ENCODE measurements at places on chromosomes 13 and 19.

- no peak for DNase-seq
These were observed 466.6 kb downstream of the SLITRK6 start for GRCh38 chr13:85332615-85333014.

DNA sequence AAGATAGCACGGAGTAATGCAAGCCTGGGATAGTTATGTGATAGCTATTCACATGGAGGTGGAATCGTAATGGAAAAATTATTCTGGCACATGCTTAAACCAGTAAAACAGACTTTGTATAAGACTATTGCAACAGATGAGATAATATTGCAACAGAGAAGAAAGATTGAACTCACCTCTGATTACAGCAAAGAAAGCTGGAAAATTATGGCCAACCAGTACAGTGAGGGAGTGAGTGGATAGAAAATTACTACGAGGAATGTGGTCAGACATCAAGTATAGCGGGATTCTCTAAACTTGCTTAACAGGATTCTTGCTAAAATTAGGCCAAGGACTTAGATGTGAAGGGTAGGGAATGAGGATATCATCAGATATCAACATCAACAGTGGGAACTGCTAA is 397.6 kb upstream of the KLHL1 start:
- no peak for DNase-seq

DNA sequence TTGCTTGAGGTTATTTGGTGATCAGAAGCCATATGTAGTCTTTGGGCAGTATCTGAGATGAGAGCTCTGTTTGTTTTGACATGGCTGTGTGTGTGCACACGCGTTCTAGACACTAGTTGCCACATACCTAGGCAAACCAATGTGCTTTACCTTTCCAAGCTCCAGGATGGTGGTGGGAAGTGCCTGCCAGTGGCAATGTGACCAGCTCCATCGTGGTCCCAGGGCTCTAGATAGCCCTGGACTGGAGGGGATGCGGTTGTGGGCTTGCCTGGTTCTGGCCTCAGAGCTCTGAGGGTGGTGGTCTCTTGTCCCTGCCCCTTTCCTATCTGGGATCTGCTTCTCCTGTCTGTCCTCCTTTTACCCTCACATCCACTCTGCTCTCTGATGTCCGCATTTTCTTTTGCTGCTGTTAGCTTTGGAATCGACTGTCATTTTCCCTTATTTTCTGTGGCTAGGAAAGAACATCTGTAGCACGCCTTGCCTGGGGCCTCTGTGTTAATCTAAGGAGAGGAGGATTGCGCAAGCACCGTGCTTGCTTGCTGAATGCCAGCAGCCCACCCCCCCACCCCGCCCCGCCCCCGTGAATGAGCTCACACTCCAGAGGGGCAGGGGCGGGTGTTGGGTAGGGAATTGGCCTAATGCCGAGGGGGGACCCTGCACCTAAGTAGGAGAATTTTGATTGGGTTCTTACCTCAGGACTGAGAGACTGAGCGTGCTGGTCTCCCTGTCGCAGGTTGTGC is 89.5 kb downstream of the ARHGEF7 start:
- DNase-seq = no peak

- DNase-seq = no peak
These were observed 1.8 kb downstream of the RABAC1 start for GRCh38 chr19:41957161-41957837.

DNA sequence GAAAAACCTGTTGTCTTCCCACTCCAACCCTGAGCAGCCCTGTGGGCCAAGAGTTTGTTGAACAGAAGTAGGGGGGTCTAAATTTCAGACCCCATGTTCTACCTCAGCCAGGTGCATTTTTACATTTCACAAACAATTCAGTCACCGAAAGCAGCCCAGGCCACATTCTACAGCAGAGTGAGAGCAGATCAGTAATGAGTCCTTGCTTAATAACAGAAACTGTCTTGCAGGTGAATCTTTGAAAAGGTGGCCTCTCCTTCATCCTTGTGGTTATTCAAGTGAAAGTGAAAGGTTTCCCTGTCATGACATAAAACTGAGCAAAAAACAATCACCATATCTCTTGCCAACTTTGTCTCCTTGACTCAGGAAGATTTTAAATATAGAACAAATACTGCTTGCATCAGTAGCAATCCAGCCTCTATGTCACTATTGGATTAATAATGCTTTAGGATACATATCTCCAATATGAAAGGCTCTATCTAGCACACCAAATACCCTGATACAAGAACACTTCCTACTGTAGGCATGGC is 670.2 kb downstream of the DIAPH3 start:
- no peak for DNase-seq
